ENCODE measurements at places on chromosomes 1 and 21. TPM values are rescaled to one million over a fixed set of nuclear protein-coding genes. Genes with fewer than 3 reads are reported as not detected.

The AIRE gene
- not detected for total RNA-seq

The LCK gene
- total RNA-seq, result 1.1 TPM

The CRNN gene
- not detected for total RNA-seq

DNA sequence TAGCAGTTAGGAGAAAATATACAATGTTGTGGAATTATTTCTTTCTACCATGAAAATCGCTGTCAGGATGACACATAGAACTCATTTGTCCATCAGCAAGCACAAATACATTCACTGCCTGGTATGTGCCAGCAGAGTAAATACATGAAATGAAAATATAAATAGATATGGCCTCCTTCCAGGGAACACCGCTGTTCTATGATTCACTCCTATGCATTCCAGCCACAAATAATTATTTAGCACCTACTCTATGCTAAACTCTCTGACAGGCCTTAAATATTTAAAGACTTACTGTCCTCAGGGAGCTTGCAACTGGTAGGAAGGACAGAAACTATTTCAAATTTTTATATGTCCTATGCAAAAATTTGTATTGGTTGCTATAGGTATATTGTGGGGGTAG is 975.0 kb upstream of the NCAM2 start:
- H3K36me3 ChIP-seq, result no peaks in the 10 kb centered on the region
- no peak for DNase-seq
- no peak overlapping the region for H3K27ac ChIP-seq
- no peak overlapping the region for H3K4me3 ChIP-seq

DNA sequence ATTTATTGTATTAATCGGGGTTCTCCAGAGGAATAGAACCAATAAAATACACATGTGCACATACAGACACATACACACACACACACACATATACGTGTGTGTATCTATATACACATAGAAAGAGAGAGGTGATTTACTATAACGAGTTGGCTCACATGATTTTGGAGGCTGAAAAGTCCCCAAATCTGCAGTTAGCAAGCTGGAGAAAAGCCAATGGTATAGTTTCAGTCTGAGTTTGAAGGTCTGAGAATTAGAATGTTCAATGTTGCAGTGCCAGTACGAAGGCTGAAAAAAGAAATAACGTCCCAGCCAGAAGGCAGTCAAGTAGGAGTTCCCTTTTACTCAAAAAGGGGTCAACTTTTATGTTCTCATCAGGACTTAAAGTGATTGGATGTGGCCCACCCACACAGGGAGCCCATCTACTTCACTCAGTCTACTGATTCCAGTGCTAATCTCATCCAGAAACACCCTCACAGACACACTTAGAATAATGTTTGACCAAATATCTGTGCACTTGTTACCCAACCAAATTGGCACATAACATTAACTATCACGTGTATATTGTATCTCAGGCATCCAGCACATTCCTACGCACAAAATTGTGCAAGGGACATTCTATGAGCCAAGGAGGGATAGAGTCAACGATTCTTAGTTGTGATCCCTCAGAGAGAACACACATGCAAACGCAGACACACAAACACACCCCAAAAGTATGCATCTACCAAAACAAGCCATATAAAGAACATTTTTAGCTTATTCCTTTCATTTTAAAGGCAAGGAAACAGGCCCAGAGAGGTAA is 195.5 kb upstream of the DUSP10 start:
- no peaks in the 10 kb centered on the region for H3K36me3 ChIP-seq
- no peaks in the 10 kb centered on the region for H3K27me3 ChIP-seq
- no peaks in the 10 kb centered on the region for H3K4me1 ChIP-seq
- no peak overlapping the region for H3K27ac ChIP-seq

GRCh38 chr1:62810420-62811274 is 26.7 kb downstream of the ATG4C start:
- no peaks in the 10 kb centered on the region for H3K27me3 ChIP-seq
- no peak overlapping the region for H3K4me3 ChIP-seq
- no peak overlapping the region for H3K27ac ChIP-seq

DNA sequence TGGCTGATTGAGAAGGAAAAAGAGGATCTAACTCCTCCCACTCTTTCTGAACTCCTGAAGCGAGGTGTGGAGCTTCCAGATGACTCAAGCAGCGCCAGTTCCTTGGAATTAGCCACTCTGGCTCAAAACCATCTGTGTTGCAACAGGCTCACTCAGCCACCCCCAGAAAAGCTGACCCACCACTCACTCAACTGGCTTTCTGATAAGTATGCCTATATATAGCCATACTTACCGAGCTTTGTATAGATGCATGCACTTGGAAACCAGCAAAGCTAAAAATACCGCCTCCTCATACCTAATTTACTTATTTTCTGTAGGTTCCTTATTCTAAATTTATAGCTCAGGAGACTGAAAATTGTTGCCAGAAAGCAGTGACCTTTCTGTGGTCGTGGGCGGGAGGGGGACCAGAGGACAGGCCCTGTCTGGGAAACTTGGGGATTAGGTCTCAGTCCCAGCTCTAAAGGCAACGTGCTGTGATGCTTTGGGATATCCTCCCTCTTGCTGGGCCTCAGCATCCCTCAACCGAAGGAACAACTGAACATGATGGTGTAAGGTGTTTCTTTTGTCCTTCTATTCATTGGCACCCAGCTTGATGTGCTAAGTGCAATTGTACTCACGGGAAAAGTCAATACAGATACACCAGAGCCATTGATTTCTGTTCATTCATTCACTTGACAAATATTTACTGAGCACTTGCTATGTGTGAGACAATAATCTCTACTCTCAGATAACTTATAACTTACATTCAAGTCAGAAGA is 65.7 kb downstream of the NENF start:
- no peaks in the 10 kb centered on the region for H3K36me3 ChIP-seq
- no peak overlapping the region for H3K4me3 ChIP-seq
- no peak for DNase-seq
- no peak overlapping the region for H3K27ac ChIP-seq
- H3K4me1 ChIP-seq, result no peaks in the 10 kb centered on the region
- H3K27me3 ChIP-seq, result peaks cover 1% of the 10 kb centered on the region

- peaks cover 4% of the 10 kb centered on the region for H3K36me3 ChIP-seq
- H3K4me3 ChIP-seq, result no peak overlapping the region
- H3K4me1 ChIP-seq, result no peaks in the 10 kb centered on the region
- no peak overlapping the region for H3K27ac ChIP-seq
- DNase-seq, result no peak
Observed at GRCh38 chr1:39666772-39667171, 5.1 kb downstream of the NT5C1A start.

GRCh38 chr1:55631509-55631908 is 416.3 kb upstream of the USP24 start:
- no peaks in the 10 kb centered on the region for H3K4me1 ChIP-seq
- H3K36me3 ChIP-seq, result no peaks in the 10 kb centered on the region
- no peaks in the 10 kb centered on the region for H3K27me3 ChIP-seq
- H3K4me3 ChIP-seq, result no peak overlapping the region

- no peak overlapping the region for H3K4me3 ChIP-seq
- peaks cover 38% of the 10 kb centered on the region for H3K4me1 ChIP-seq
- H3K36me3 ChIP-seq, result peaks cover 20% of the 10 kb centered on the region
- H3K27ac ChIP-seq, result peak overlapping the region; percentile 52
Observed at GRCh38 chr1:8015036-8015808, 10.9 kb downstream of the ERRFI1 start.

GRCh38 chr21:46091118-46091517 is 6.8 kb upstream of the COL6A2 start:
- peaks cover 3% of the 10 kb centered on the region for H3K4me1 ChIP-seq
- no peak overlapping the region for H3K27ac ChIP-seq
- no peak for DNase-seq
- peaks cover 13% of the 10 kb centered on the region for H3K27me3 ChIP-seq

- H3K4me1 ChIP-seq, result no peaks in the 10 kb centered on the region
- no peak overlapping the region for H3K4me3 ChIP-seq
- no peak overlapping the region for H3K27ac ChIP-seq
Observed at GRCh38 chr1:221263831-221264767, 384.9 kb downstream of the HLX start.

DNA sequence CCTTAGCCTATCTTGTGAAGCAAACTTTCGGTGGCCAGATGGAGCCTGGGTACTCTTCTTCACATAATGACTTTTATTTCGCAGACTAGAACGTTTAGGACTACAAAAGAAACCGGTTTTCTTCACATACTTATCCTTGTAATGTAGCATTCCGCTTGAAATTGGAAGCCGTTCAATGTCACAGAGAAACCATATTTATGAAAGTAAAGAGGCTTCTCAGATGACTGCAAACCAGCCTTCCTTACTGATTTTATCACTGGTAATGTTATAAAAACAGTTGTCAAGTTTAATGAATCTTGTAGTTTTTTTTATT is 94.1 kb downstream of the PPIAL4G start:
- DNase-seq, result no peak
- H3K27me3 ChIP-seq, result peaks cover 10% of the 10 kb centered on the region
- peak overlapping the region; percentile 88 for H3K4me3 ChIP-seq
- peak overlapping the region; percentile 91 for H3K27ac ChIP-seq

GRCh38 chr1:2431518-2431917 is 19.2 kb upstream of the PEX10 start:
- no peaks in the 10 kb centered on the region for H3K36me3 ChIP-seq
- no peak overlapping the region for H3K4me3 ChIP-seq
- H3K27ac ChIP-seq, result no peak overlapping the region
- no peak for DNase-seq
- no peaks in the 10 kb centered on the region for H3K4me1 ChIP-seq
- H3K27me3 ChIP-seq, result peaks cover 1% of the 10 kb centered on the region

- no peak for DNase-seq
- no peaks in the 10 kb centered on the region for H3K27me3 ChIP-seq
- no peak overlapping the region for H3K27ac ChIP-seq
- peaks cover 7% of the 10 kb centered on the region for H3K4me1 ChIP-seq
Observed at GRCh38 chr1:220438741-220439140, 89.2 kb upstream of the MARK1 start.

GRCh38 chr1:203039609-203040512 is 13.6 kb downstream of the PPFIA4 start:
- H3K4me1 ChIP-seq, result peaks cover 8% of the 10 kb centered on the region
- peak; percentile 83 for DNase-seq
- H3K27ac ChIP-seq, result no peak overlapping the region
- H3K27me3 ChIP-seq, result peaks cover 10% of the 10 kb centered on the region

DNA sequence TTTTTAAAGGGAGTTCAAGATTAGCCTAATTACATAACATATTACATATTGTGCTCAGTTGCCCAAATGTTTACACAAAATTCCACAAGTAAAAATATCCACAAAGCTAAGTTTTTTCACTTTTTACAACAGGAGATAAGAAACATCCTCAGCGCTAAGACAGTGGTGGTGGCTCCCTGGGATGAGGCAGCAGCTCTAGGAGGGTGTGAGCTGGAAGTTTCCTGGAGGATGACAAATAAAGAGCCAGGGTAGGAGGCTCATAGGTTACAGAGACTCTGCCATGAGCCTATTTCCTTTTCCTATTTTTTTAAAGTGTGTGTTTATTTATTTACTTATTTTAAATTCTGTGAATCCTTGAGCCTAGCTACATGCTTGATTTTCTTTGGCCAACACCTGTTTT is 91.7 kb downstream of the COL24A1 start:
- no peak overlapping the region for H3K4me3 ChIP-seq
- H3K27me3 ChIP-seq, result no peaks in the 10 kb centered on the region
- H3K4me1 ChIP-seq, result peaks cover 24% of the 10 kb centered on the region
- DNase-seq, result no peak

- no peaks in the 10 kb centered on the region for H3K4me1 ChIP-seq
- no peak for DNase-seq
- H3K27me3 ChIP-seq, result peaks cover 8% of the 10 kb centered on the region
- H3K36me3 ChIP-seq, result no peaks in the 10 kb centered on the region
- H3K4me3 ChIP-seq, result no peak overlapping the region
- H3K27ac ChIP-seq, result no peak overlapping the region
Observed at GRCh38 chr1:40914927-40915569, 52.9 kb upstream of the CITED4 start.
